Smooth muscle cell of the brain vasculature (primary cell): ENCODE measurements at places on chromosomes 12 and 14.
A peak's percentile ranks its signal among the peaks of the same experiment; 100 is the strongest.

DNA sequence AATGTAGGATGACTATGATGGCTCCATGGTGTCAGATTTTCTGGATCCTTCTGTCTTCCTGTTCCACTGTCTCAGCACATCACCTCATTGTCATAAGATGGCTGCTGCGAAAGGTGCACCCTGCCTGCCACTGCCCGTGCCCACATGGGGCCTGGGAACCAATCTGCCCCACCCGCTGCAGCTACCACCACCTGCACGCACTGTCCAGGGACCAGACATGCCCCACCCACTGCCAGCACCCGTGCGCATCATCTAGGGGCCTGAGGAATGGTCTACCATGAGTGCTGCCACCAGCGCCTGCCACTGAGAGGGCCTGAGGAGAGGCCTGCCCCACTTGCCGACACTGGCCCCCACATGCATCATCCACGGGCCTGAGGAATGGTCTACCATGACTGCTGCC is 23.8 kb downstream of the CYP46A1 start:
- no peak for DNase-seq

- DNase-seq = no peak
These were observed 918 bp downstream of the LIN7A start for GRCh38 chr12:80936642-80937390.

GRCh38 chr14:66015071-66015780 is 470.9 kb upstream of the CCDC196 start:
- no peak for DNase-seq

GRCh38 chr12:124919521-124920352 is 5.3 kb upstream of the UBC start:
- no peak for DNase-seq

DNA sequence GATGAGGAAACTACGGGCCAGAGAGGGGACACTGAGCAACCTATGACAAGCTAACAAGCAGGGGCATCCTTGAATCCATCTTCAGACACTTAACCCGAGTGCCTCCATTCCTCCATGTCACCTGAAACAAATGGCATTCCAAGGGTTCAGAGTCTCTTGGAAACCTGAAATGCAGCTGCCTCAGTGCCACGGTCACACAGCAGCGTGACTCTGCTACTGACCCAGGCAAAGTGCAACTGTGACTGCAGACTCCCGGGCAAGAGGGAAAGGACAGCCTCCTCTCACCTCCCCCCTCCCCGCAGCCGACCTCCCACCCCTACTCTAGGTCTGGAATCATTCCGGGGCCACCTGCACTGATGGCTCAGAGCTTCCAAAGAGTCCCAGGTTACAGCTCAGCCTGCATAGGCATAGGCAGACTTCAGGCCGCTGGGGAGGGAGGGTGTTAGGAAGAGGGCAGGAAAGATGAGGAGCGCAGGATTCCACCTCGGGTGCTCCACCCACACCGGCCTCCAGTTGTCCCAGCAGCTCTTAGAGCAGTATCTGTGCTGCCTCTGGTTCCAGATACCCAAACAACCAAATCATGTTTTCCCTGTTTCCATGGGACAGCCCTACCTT is 53.2 kb downstream of the KCNK10 start:
- no peak for DNase-seq

GRCh38 chr14:92529903-92530302 is 16.3 kb downstream of the RIN3 start:
- no peak for DNase-seq

DNA sequence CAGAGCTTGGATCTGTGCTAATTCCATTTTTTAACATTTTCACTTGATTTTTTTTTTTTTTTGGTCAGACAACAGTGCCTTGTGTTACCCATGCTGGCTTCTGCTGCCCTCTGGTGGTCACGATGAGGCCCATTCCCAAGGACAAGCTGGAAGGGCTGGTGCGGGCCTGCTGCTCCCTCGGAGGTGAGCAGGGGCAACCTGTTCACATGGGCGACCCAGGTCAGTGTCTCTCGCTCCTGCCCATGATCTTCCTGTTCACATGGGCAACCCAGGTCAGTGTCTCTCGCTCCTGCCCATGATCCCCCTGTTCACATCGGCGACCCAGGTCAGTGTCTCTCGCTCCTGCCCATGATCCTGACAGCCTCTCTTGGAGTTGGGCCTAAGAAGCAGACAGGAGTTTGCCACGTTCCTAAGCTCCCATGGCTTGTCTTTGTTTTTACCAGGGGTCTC is 59.4 kb downstream of the DGLUCY start:
- peak; percentile 49 for DNase-seq

- no peak for DNase-seq
These were observed 182.5 kb upstream of the DIO2 start for GRCh38 chr14:80393766-80394165.

DNA sequence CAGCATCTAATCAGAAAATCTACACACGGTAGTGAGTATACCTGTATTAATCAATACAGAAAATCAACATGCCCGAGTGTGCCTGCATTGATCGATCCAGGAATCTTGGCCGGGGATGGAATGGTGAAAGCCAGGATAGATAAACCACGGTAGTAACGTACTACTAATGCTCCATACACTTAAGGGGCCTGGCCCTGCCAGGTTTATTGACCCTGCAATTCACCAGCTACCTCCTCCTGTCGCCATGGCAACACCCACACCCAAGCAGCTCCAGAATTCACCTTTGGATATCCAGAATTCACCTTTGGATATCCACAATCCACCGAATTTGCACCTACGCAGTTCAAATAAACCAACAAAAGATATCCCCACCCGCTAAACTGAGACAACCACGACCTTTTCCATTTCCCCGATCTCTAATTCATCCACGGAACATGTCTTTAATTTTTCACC is 14.8 kb upstream of the CALM1 start:
- no peak for DNase-seq

GRCh38 chr12:108962256-108962655 is 58.6 kb downstream of the SVOP start:
- no peak for DNase-seq

DNA sequence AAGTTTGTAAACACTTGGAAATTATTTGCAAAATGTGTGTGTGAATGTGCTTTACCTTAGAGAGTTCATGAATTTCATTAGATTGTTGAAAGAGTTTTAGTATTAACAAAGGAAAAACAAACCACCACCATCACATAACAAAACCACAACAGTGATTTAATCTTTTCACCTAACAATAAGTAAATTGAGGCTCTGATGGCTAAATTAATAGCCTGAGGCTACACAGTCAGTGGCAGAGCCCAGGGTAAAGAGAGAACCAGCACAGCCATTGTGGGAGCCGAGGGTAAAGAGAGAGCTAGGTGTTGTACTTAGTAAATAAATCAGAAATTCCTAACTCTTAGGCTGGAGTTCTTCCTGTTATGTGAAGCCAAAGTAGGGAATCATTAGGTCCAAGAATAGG is 51.2 kb upstream of the CAPRIN2 start:
- no peak for DNase-seq

DNA sequence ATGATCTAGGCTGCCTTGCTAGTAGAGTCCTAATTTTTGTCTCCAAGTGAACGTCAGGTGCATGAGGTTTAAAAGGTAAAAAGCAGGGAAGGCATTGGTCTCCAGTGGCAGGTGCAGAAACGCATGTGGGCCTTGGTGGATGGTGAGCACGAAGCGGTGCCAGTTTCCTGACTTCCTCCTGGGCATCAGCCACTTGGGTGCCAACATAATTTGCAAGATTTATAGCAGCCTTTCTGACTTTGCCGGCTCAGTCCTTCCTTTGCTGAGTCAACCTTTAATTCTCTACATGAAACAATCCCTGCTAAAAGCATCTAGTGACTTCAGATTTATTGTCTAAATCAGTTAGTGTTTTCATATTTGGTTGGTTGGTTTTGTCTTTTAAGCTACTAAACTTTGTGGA is 355.7 kb upstream of the TMEM132C start:
- DNase-seq = no peak

DNA sequence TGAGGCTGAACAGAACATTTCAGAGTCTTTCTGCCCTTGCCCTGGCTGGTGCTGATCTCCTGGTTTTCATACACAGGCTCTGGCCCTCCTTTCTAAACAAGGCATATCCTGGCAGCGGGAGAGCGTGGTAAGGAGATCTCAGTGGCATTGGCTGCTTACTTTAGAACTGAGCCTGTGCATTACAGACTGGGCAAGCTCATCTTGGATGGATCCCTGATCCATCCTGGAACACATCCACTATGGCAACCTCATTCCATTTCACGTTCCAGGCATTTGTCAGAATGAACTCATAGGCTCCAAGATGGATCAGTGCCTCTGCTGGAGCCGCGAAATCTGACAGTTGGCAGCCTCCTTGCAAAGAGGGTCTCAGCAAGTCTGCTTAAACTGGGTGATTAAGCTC is 224.5 kb upstream of the PELI2 start:
- no peak for DNase-seq

GRCh38 chr12:95739561-95740313 is 50.8 kb downstream of the NTN4 start:
- DNase-seq = no peak

GRCh38 chr12:93748672-93749383 is 71.7 kb downstream of the CRADD start:
- no peak for DNase-seq

- DNase-seq = no peak
These were observed 57.4 kb downstream of the DAAM1 start for GRCh38 chr14:59245809-59246295.

DNA sequence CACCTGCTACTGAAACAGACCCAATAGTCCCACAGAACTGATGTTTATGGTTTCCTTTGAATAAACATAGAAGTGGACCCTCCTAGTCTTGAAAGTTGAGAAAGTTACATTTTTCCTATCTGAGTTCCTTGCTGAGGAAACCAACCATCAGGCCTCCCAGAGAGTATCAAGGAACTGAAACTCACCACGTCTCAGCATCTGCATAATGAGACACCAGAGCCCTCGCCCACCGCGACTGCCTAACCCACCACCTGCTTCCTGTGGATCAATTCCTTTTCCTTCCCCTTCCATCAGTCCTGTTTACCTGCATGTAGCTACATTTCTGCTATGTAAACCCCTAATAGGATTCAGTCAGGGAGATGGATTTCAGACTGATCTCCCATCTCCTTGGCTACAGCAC is 443.2 kb upstream of the TMEM132C start:
- DNase-seq = no peak

- no peak for DNase-seq
These were observed 2.8 kb upstream of the CCDC196 start for GRCh38 chr14:66483322-66483721.

GRCh38 chr12:124904306-124905098 is 9.9 kb downstream of the UBC start:
- DNase-seq = no peak

DNA sequence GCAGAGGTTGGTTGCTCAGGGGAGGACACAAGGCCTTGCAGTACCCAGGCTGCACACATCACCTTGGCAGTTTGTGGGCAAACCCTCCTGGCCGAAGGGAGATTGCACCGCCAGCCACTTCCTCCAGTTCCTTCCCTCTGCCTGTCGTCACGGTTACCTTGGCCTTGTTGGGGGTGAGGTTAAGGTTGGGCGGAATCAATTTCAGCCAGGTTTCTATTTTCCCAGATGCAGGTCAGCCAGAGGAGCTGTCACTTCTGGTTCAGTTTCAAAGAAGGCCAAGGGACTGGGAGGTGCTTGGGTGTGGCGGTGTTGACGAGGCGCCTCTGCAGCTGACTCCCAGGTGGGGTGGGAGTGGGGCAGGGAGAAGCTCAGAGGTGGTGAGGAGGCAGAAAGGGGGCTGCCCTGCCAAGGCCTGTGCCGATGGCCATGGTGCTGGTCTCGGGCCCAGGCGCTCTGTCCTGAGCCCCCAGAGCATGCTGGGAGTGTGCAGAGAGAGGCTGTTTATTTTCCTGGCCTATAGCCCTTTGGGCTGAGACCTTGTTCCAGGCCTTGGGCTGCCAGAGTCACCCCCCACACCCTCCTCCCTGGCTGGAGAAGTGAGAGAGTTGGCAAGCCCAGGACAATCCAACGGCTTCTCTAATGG is 31.4 kb downstream of the JDP2 start:
- no peak for DNase-seq

DNA sequence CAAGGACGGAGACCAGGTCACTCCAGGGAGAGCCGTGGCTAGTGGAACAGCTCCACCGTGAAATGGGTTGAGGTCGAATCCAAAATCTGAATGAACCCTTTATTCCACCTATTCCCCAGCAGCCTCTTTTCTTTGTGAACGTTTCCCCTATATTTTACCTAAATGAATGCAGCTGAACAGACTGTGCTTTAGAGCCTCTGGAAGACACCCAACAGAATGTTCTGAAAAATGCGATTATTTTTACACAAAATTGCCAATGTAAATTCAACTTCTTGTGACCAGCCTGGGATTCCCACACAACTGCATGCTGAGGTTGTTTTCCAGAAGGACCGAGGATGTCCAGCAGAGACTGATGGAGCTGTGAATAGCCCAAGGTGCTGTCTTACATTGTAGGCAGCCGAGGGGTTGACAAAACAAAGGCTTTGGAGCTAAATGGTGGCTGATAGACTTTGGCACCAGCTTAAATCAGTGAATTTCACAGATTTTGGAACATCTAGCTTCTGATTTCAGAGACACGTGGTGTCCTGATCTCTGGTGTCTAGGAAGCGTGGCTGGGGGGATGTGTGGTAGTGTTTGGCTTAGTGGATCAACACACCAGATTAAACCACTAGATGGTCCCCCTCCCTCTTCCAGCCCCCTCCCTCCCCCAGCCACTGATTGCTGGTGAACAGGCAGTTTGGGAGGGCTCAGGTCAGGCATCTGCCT is 150.4 kb downstream of the ZNF664 start:
- DNase-seq = no peak

- no peak for DNase-seq
These were observed 6.9 kb upstream of the HOXC4 start for GRCh38 chr12:54046809-54047159.

GRCh38 chr12:128796439-128797118 is 27.2 kb downstream of the SLC15A4 start:
- DNase-seq = no peak

- DNase-seq = no peak
These were observed 14.0 kb downstream of the CCER1 start for GRCh38 chr12:90940872-90941499.

DNA sequence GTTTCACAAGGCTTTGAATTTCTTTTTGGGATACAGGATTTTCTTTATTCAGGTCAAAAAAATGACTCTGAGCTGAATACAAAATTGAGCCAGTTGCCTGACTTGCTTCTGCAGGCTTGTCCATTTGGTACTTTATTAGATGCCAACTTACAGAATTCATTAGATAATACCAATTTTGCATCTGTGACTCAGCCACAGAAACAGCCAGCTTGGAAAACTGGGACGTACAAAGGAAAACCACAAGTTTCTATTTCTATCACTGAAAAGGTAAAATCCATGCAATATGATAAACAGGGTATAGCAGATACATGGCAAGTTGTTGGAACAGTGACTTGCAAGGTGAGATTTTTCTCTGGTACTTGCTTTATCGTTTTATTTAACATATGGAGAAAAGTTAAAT is 5.8 kb downstream of the AP5M1 start:
- no peak for DNase-seq

- DNase-seq = no peak
These were observed 24.6 kb downstream of the RFLNA start for GRCh38 chr12:124319368-124320050.
